ENCODE measurements at places on chromosomes 7 and 10.

DNA sequence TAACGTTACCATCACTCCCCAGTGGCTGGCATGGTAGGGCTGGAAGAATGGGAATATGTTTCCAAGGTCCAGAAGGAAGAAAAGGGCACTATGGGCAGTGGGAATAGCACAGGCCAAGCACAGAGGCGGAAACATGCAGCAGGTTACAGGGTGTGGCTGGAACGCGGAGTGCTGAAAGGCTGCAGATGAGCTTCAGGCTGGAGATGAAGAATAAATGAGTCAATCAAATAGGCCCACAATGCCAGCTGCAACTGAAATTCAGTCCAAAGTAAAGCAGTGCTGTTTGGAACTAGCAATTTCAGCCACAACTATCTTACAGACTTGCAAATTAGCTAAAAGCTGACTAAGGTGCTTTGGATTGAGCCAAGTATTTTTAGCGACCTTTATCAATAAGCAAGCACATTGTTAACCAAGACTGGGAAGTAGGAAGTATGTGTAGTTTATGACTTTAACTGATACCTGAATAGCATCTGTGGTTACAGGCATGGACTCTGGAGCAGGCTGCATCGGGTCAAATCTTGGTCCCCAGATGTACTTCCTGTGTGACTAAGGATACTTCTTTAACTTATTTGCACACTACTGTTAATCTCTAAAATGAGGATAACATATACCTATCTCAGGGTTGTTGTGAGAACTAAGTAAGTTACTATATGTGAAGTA is 77.5 kb upstream of the CTTNBP2 start:
- no peak for DNase-seq

DNA sequence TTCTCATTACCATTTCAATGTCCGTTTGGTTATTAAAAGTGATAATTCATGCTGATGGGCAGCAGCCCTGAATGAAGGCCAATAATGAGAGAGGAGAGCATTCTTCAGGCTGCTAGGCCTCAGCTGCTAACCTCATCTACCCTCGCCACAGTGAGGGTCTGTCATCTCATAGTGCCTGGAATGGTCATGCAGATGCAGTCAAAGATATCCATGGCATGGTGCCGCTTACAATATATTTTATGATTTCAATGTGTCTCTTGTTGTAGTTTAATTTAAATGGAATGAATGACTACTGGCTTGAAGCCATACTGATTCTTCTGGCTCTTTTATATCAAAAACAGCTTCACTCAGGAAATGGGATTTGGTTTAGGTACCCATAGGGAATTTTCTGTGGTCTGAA is 126.9 kb downstream of the SLC16A9 start:
- DNase-seq: no peak

DNA sequence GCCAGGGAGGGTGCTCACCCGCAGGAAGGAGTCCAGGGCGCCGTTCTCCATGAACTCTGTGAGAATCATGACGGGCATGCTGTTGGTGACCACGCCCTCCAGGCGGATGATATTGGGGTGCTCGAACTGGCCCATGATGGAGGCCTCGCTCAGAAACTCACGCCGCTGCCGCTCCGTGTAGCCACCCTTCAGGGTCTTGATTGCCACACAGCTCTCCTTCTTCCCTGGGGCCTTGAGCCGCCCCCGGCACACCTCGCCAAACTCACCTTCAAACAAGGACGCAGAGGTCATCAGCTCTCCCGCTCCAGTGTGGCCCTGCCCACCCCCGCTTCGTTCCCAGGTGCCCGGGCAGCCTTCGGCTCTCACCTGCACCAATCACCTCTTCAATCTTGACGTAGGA is 14.6 kb downstream of the EPHB4 start:
- no peak for DNase-seq

DNA sequence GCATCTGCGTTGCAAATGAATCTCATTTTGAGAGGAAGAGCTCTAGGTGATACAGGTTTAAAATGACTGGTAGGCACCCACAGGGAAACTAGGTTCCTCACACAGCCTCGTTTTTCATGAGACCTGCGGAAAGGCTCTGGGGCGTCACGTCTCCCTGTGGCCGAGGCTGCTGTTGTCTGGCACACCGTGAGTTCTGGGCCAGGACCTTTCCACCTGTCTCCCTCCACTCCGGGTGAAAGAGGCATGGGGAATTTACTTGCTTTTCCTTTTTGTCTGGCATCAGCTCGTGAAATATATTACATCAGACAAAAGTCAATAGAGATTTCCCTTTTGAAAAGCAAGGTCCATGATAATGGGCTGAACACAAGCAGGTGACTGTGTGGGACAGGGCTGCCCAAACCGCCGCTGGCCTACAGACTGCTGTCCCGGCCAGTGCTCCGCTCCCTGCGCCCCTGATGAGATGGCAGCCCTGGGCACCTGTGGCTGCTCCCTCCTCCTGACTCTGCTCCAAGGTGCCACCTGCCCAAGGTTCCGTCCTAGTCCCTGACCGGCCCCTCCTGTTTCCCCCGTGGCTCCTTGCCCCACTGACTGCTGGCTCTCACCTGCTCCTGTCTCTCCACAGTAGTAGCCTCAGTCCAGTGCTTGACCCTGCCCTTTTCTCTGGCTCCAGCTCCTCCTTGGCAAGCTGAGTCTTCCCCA is 109.6 kb downstream of the NKX6-2 start:
- DNase-seq: no peak

- DNase-seq: peak; percentile 12
Observed at GRCh38 chr7:121752706-121753105, 120.3 kb upstream of the PTPRZ1 start.

DNA sequence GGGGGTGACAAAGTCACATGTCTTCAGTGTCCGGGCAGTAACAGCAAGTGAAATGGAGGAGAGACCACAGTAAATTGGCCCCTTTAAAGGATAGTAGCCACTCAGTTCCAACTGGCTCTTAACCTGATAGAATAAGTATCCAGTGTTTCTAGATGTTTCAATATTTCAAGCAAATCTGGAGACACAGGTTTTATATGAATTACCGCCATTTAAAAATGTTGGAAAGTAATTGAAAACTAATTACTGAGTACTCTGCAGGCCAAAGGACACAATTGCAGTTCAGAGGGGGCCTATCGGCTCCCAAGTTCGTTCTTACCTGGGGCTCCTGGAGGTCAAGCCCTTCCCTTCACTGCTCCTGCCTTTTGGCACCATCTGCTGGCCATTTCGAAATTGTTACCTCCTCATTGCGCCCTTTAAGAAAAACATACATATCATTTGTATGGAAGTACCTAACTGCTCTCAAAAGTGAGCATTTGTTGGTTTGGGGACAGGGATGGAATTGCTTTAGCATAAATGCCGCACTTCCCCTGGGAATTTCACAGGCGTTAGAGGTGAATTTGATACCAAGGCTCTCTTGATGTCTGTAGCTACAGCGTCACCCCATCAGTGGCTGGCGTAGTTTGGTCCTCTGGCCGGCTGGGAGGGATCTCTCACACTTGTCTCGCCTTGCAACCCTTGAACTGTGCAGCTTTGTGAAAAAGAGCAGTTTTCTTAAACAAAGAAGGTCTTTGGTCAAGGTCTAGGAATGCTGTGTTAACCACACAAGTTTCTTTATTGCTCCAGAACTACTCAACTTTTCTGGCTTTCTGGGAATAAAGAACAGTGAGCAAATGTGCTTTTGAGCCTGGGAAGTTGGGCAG is 220.0 kb downstream of the ARHGAP21 start:
- no peak for DNase-seq

GRCh38 chr7:125847055-125847454 is 917.4 kb upstream of the POT1 start:
- DNase-seq: no peak

DNA sequence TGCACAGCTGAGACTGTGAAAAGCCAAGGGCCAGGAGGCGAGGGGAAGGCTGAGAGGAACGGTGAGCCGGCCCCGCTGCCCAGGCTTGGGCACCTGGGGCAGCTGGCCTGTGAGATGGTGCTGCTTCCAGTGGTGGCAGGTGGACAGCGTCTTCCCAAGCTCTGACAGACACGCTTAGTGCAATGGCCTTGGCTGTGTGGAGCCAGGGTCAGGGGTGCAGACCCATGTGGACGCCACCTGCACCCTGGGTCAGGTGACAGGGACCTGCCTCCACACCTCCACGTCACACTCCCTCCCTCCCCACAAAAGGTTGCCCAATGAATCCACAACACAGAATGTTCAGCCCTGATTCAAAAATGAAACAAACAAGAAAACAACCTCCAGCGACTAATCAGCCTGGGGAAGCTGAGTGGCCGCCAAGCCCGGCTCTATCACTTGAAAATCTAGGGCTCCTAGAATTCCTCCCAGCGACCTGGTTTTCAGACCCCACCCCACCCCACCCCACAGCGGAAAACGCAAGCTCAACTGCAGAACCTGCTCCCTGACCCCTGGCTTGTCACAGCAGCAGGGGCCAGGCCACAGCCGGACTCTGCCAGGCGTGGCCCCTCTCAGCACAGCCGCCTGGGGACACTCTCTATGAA is 54.3 kb downstream of the PRKAG2 start:
- no peak for DNase-seq

GRCh38 chr10:126955396-126955795 is 50.2 kb downstream of the DOCK1 start:
- DNase-seq: no peak

DNA sequence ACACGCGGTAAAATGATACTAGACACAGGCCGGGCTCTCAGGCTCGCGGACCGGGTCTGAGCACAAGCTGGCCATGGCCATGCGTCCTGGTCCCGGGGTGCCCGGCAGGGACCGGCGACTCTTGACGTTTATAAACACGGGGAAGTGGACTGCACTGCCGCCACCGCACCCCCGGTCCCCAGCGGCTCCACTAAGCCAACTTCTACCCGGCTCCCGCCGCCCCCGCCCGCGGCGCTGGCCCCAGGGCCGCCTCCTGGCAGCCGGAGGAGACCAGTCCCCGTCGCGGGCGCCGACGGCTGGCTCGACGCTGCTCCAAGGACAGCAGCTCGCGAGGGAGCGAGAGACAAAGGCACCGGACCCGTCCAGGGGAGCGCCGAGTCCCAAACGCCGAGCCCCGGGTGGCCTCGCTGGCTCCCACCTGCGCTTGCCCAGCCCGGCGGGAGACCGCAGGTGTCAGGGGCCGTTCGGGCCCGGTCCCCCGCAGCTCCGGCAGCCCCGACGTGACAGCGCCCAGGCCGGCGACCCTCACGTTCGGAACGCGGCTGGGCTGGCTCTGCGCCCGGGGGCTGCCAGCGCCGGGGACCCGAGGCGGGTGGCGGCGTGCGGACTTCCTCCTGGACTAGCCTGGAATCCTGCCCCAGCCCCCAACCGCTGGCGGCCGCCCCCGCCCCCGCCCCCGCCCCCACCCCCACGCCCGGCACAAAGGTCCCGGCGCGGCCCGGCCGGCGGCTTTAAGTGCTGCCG is 517 bp downstream of the ITGB1 start:
- no peak for DNase-seq

GRCh38 chr10:71232089-71232998 is 20.0 kb downstream of the UNC5B start:
- DNase-seq: no peak

DNA sequence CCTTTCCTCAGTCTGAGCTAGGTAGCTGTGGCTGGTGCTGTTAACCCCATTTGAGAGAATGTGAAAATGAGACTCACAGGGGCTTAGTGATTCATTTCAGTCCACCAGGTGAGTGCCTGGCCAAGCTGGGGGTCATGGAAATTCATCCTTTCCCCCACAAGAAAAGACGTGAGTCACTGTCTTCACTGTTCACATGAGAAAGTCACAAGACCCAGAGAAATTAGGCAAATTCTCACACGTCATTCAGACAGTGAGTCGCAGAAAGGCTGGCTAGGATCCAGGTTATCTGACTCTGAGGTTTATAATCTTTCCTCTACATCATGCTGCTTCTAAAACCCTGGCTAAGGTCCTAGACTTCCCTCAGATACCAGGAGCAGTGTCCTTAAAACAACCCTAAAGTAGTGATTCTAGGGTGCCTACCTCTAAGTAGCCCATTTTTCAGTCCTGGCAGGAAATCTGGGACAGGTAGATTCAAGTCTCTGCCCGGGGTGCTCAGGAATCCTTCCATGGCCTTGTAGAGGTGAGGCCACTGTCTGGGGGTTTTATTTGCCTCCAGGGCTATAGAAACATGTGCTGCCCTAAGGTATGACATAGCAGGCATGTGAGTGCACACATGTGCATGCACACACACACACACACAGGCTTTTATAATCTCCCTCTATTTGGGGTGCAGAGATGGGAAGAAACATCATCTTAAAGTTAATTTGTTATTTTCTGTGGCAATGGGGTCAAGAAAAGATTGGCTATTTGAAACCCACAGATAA is 427.9 kb upstream of the CELF2 start:
- no peak for DNase-seq

GRCh38 chr7:132216847-132217525 is 359.3 kb downstream of the PLXNA4 start:
- DNase-seq: no peak

- no peak for DNase-seq
Observed at GRCh38 chr10:9015447-9015846, 961.0 kb downstream of the GATA3 start.

GRCh38 chr10:122853665-122854313 is 8.1 kb upstream of the CUZD1 start:
- no peak for DNase-seq

DNA sequence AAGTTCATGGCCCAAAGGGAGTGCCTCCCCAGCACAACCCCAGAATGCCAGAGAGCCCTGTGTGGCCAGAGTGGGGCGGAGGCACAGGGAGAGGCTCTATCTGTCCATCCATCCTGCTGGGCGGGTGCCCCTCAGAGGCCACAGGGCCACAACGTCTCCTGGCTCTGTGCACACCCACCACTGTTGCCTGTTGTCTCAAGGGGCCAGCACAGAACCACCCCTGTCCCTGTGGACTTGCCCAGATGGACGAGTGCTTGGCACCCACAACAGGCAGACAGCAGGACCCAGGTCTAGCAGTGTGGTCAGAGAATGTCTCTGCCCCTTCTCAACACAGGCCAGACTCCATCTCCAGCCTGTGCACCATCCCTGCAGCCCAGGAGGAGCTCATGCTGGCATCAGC is 92.8 kb downstream of the PAXIP1 start:
- DNase-seq: no peak

GRCh38 chr10:70940834-70941568 is 52.6 kb upstream of the PCBD1 start:
- DNase-seq: no peak

GRCh38 chr7:77202481-77202976 is 2.9 kb upstream of the FGL2 start:
- DNase-seq: no peak

GRCh38 chr10:43229208-43230061 is 37.4 kb downstream of the RASGEF1A start:
- no peak for DNase-seq

DNA sequence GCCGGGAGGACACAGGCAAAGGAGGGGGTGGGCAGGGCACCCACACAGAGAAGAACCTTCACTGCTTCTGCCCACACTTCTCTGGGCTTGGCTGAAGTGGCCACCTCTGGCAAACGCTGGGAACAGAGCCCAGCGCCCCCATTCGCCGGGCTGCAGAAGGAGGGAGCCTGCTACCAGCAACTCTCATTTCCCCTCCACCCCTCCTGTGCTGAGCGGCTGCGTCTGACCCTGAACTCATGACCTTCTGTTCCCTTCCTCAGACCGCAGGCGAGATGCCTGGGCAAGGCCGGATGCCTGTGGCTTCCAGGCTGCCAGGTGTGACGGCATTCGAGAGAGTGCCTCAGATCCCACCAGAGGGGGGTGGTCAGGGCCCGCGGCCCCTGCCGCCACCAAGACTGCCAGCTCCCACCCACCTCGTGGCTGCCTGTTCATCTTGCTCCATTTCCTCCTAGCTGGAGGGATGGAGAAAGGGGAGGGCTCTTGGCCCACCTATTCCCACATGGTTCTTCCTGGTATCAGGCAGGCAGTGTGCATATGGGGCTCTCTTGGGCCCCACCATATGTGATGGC is 19.8 kb downstream of the DNAJB12 start:
- DNase-seq: no peak

Data from iPS DF 19.7 (cell line).